Stimulated activated CD8-positive, alpha-beta memory T cell treated with anti-CD3 and anti-CD28 coated beads, Interleukin-15, amount 100 ng/mL, for 1 hour (primary cell): ENCODE measurements at places on chromosomes 3 and 15.

DNA sequence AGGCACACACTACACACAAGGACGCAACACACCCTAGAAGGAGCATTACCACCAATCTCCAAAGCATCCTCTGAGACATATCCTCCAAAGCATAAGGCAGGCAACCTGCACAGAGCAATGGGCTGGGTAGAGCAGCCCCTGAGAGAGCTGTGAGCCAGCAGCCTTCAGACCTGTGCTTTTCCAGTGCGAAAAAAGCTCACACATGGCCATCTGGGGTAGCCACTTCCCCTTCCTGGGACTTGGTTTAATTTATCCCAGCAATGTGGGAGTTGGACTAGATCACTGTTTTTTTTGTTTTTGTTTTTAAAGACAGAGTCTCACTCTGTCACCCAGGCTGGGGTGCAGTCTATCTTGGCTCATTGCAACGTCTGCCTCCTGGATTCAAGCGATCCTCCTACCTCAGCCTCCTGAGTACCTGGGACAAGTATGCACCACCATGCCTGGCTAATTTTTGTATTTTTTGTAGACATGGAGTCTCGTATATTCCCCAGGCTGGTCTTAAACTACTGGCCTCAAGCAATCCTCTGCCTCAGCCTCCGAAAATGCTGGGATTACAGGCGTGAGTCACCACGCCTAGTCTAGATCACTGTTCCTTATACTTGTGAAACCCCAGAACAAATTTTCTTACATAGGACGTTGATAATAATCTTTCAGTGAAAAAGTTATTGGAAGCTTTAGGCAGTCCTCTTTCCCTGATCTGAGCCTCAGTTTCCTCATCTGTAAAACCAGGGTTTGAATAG, 18.9 kb downstream of the PTPN23 start:
- no peak for DNase-seq

DNA sequence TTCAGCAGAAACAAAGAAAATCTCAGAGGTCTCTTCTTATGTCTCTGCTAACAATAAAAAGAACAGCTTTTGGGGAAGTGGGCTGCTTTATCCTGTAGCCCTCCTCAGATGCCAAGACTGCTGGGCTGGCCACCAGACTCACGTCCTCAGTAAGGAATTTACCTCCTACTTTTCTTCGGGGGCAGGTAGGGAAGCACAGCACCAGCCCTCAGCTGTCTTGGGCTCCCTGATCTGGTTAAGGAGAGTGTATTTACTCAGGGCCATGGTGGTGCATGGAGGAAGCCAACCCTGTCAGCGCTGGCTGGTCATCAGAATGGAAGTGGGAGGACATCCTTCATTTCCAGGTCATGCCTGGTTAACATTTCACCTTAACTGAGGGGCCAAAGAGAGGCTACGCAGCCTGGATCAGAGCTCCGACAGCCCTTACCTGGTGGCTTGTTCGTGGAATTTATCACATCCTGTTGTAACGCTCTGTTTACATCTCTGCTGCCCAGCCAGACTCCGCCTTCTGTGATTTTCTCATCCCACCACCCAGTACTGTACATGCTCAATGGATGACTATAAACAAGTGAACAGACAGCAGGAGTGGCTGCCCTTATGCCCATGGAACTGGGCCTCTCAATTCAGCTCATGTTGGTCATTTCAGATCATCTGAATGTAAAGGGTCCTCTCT, 108.3 kb downstream of the IGF2BP2 start:
- no peak for DNase-seq

GRCh38 chr3:169501061-169501460, 162.5 kb downstream of the MECOM start:
- DNase-seq: no peak

DNA sequence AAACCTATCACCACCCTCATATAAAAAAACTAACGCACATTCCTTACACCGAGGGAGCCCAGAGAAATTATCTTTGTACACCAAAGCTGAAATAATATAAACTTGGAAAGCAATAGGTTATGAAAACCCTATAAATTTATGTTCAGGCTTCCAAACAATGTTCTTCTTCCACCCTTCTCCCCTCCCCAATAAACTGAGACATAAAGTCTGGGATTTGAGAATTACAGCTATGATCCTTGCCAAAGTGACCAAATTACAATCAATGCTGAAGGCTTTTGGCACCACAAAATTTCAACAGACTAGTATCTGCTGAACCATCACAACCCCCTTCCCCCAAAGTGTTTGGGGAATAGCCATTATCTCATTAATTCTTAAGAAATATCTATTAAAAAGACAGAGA, 237.8 kb downstream of the FMN1 start:
- DNase-seq: no peak

DNA sequence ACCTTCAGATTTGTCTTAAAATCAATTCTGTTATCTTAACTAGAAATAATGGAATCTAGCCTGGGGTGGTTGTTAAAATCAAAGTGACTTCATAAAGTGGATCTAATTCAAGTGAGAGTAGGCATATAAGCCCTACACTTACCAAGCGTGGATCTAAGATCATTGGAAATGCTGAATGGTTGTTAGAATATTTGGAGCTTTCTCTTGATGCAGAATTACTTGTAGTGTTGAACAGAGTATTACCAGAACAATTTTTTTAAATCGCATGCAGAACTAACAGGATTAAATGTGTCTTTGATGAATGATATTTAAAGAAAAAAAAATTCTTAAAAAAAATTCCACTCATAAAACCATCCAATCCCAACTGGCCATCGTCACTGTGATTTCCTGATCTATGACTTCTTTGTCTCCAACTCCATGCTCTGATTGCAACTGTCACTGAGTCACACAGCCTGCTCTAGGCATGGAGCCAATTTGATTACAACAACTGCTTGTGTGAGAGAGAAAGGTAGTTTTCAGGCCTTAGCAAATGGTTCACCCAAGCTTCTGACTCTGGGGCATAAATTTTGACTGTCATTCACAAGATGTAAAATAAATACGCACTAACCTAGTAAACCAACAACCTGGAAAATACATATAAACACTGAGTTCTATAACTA, 25.9 kb upstream of the SPRED1 start:
- no peak for DNase-seq

GRCh38 chr15:39616731-39617455, 36.0 kb downstream of the THBS1 start:
- DNase-seq: no peak

DNA sequence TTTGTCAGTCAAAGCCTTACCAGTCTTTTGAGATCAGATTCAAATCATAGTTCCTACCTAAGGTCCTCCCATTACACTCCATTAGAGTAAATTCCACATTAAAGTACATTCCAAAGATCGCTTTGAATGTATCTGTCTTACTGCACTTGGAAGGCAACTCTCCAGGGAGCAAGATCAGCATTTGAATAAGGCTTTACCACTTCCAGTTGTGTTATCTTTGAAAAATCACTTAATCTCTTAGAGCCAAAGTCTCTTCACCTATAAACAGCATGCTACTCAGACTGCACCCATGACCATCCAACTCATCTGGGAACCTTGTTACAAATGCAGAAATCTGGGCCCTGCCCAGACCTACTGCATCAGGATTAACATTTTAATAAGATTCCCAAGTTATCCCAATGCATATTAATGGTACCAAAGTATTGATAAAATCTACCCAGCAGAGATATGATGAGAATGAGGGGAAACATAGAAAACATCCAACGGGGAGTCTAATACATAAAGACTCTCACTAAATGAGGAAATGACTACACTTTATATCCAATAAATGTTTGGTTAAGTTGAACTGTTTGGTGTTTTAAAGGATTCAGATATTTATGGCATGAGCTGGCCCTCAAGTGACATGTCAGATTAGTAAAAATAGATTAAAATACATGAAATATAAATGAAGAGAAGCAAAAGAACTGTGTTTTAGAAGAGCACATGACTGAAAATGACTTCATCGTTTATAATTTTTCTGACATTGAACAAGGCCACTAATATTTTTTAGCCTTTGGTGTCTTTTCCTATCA, 75.9 kb downstream of the TNIK start:
- no peak for DNase-seq

- DNase-seq: no peak
Measured at GRCh38 chr3:182861348-182861747, 68.0 kb downstream of the ATP11B start.

DNA sequence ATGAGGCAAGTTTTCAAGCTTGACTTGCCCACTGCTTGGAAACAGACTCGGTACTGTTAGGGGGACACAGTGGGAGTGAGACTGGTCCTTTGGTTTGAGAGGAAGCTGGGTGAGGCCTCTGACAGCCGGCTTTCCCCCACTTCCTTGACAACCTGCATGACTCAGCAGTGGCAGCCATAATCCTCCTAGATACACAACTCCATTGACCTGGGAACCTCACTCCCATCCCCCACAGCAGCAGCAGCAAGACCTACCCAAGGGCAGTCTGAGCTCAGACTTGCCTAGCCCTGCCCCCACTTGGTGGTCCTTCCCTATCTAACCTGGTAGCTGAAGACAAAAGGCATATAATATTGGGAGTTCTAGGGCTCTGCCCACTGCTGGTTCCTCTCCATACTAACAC, 1043.5 kb upstream of the ALCAM start:
- DNase-seq: no peak

DNA sequence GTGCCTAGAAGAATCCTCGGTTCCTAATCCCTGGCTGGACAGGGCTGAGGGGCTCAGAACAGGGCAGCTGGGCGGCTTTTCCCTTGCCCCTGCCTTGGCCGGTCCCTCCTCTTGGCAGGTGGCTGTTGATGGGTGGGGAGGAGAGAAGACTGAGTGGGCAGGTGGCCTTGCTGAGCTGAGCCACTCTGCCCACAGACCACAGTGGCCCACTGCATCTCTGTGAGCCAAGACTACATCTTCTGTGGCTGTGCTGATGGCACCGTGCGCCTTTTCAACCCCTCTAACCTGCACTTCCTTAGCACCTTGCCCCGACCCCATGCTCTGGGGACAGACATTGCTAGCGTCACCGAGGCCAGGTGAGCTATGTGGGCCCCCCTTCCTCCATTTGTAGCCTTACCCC, 14.5 kb upstream of the JMJD7 start:
- no peak for DNase-seq

DNA sequence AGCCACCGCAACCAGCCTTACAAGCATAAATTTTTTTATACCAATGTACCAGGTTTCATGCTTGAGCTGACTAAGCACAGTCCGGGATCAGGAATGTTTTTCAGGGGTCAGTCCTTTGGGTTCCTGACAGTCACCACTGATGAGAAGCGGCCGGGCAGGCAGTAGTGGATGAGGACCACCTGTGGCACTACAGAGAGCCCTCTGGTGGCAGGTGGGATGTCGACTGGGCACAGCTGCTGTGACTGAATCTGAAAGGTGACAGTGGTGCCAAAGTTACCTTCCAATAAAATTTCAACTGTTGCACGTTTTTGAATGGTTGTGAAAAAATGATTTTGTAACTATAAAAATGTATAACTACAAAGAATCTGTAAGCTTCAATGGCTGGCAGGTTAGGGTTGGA, 34.0 kb downstream of the TPRA1 start:
- DNase-seq: no peak
